ENCODE measurements at places on chromosomes 2 and 18. TPM values are rescaled to one million over a fixed set of nuclear protein-coding genes. Genes with fewer than 3 reads are reported as not detected.

The C2orf72 gene
- total RNA-seq = not detected

The ANKRD23 gene
- total RNA-seq = 0.45 TPM

The GAREM1 gene
- 1.9 TPM for total RNA-seq

The CNGA3 gene
- not detected for total RNA-seq

The RGPD4 gene
- not detected for total RNA-seq

The NAPG gene
- total RNA-seq = 28.6 TPM

The EVX2 gene
- not detected for total RNA-seq

The KIF5C gene
- total RNA-seq = 0.09 TPM

The IL37 gene
- total RNA-seq = not detected

The ARHGEF33 gene
- 0.38 TPM for total RNA-seq

The NUP35 gene
- total RNA-seq = 13.6 TPM

The TOGARAM2 gene
- total RNA-seq = under 0.01 TPM

The LRRTM1 gene
- total RNA-seq = not detected

The ATP8B1 gene
- 67.3 TPM for total RNA-seq

The TUBA3D gene
- total RNA-seq = not detected

The SLC40A1 gene
- total RNA-seq = 11.5 TPM

The ANKRD30B gene
- total RNA-seq = not detected

The FAM237A gene
- not detected for total RNA-seq

The CHRND gene
- not detected for total RNA-seq

The CRYBA2 gene
- total RNA-seq = not detected

The FTCDNL1 gene
- total RNA-seq = 1.4 TPM

Data from endothelial cell of coronary artery (primary cell).